ENCODE measurements at places on chromosomes 16 and 17.

DNA sequence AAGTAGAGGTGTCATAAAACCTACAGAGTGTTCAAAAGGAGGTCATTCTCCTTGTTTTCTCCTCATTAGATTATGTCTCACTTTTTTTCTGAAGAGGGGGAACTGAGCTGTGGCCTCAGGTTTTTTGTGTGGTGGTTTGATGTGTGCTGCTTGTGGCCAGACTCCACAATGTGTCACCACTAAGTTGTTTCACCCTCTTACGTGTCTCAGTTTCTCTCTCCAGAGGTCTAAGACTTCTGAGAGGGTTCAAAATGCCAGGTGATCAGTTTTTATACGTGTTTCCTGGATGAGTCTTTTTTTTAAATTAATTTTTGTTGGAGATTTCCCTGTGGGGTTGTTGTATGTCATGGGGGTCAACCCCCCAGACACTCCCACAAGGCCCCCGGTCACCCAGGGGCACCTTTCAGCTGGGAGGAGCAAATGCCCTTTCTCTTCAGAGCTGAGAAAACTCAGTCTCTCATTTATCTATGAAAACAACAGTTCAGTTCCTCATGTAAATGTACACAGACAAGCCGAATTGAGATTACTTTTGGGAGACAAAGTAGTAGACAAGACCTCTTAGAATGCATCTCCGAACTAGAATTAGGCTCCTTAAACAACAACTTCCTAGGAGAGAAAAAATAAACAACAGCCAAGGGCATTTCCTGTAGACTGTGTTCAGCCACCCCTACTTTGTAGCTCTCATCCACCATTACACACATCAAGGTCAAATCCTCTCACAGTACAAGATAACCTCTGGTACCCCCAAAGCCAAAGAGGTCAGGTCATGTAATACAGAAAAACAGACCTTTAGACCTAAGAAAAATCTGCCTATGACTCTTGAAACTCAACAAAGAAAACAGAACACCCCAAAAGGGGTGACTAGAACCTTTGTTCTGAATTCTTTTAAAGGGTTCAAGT is 23.9 kb upstream of the TMEM98 start:
- no peak for DNase-seq

DNA sequence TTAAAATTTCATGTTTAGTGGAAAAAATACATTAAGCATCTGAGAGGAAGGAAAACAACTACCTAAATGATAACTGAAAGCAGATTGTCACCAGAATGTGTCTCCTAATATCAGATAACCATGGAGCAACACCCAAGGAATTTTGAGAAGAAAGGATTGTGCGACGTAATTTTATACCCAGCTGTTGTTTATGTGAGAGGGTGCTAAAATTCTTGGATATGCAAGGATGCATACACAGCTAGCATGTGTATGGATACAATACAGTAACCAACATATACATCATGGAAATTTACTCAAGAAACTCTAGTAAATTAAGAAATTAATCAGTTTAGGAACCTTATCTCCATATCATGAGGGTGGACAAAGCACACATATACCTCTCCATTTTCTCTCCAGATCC is 290.9 kb downstream of the HS3ST3A1 start:
- no peak for DNase-seq

- no peak for DNase-seq
These were observed 3.4 kb downstream of the DNAJA2 start for GRCh38 chr16:46970089-46970488.

- DNase-seq = no peak
These were observed 276.1 kb downstream of the SLC39A11 start for GRCh38 chr17:72816406-72816805.

GRCh38 chr16:48047720-48048119 is 108.1 kb downstream of the ABCC12 start:
- no peak for DNase-seq

DNA sequence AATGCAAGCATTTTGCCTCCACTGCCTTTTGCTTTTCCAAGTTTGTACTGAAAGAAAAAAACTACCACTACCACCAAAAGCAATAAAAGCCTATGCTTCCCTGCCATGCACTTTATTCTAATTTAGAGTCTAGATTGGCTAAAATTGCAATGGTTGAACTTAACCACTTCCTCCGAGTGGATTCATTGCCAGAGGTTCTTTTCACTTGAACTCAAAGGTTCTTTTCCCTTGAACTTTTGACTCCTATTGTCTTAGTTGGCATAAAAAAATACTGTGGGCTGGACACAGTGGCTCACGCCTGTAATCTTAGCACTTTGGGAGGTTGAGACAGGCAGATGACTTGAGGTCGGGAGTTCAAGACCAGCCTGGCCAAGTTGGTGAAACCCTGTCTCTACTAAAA is 319.8 kb upstream of the GOT2 start:
- no peak for DNase-seq

GRCh38 chr16:86242244-86243122 is 267.8 kb upstream of the FOXF1 start:
- DNase-seq = no peak

- no peak for DNase-seq
These were observed 291.2 kb upstream of the MON1B start for GRCh38 chr16:76899767-76900166.

DNA sequence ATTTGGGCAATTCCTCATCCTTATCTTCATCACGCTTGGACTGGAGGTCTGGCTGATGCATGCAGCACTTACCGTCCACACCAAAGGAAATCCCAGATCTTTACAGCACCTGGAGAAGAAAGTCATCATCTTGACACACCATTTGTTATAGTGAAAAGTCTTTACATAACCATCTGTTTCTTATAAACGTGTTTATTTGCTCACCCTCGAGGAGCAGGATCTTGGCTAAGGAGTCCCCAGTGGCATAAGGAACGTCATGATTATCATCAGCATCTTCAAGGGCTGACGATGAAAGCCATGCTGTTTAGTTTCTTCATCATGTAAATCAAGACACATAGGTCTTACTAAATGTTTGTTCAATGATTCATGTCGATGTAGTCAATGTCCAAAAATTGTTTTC is 248.8 kb upstream of the ELAC2 start:
- DNase-seq = no peak

DNA sequence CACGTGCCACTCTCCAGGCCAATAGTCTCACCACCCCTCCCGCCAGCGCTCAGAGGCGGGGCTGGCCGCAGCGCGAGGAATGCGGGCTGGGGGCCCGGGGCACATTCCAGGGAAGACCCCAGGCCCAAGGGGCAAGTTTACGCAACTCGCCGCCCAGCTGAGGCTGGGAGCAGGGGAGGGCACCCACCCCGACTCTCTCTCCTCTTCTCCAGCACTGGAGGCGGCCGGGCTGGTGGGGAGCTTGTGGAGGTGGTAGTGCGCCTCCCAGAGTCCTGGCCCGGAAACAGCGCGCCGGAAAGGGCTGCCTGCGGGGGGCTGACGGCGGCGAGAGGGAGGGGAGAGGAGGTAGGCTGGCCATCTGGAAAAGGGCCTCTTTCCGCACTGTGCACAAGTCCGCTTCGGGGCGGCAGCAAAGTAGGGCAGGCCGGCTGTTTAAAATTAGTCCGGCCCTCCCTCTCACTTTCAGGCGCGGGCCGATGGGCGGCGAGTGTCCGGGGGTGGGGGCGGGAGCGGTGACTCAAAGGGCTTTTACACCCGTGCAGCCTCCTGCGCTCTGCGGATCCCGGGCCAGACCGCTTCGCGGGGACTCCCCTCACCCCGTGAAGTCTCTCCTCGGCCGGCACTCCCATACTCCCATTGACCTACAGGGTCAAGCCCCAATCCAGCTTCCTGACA is 1.1 kb downstream of the FHOD1 start:
- peak; percentile 70 for DNase-seq

- DNase-seq = peak; percentile 73
These were observed 136.5 kb downstream of the SKAP1 start for GRCh38 chr17:48293319-48294019.

- DNase-seq = peak; percentile 17
These were observed 35.4 kb downstream of the SPAG9 start for GRCh38 chr17:51085150-51085805.

DNA sequence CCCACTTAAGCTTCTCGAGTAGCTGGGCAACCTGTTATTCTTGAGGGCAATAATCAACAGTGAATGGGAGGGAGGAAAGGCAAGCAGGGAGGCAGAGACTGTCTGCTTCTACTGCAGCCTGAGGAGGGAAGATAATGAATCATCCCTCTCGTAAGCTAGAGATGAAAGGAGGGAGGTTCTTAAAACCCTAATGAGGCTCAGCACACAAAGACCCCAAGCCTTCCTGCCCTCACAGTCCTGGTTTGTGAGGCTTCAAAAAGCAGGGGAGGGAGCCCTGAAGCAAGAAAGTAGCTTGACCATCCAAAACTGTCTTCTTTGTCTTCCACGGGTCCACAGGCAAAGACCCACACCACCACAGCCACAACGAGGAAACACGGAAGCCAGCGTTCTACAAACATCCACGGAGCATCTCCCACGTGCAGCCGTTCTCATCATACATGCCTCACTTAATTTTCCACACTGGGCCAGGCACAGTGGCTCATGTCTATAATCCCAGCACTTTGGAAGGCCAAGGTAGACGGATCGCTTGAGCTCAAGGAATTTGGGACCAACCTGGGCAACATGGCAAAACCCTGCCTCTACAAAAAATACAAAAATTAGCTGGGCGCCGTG is 1.8 kb downstream of the PIK3R5 start:
- no peak for DNase-seq

DNA sequence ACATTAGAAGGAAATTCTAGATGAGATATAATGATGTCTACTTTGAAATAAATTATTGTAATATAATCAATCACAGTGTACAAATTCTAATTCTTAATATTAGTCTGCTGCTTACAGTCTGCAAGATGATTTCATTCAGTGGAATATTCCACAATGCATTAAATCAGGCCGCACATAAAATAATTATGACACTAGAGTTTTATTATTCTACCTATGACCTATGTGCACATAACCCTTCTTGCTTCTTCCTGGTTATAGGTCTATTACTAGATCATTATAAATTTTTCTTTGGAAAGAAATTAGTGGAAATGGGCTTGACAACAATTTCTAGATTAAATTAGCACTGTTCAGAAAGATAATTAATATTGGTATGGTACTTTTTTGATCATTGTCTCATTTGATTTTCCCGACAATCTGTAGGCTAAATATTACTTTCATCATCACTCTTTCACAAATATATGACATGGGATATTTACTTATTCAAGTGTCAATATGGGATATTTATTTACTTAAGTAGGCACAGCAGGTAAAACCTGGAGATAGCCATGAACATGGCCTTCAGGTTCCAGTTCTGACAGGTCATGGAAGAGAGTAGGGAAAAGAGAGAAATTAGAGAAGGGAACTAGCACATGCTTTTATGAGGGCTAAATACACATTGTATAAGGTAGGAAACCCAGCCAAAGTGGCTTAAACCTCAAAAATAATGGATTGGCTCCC is 476.4 kb downstream of the TOX3 start:
- DNase-seq = no peak

- no peak for DNase-seq
These were observed 4.8 kb downstream of the KLHL11 start for GRCh38 chr17:41860254-41860931.

GRCh38 chr17:32281011-32281451 is 15.4 kb downstream of the RHBDL3 start:
- DNase-seq = no peak

- no peak for DNase-seq
These were observed 47.9 kb upstream of the ARHGAP17 start for GRCh38 chr16:25063102-25063501.

DNA sequence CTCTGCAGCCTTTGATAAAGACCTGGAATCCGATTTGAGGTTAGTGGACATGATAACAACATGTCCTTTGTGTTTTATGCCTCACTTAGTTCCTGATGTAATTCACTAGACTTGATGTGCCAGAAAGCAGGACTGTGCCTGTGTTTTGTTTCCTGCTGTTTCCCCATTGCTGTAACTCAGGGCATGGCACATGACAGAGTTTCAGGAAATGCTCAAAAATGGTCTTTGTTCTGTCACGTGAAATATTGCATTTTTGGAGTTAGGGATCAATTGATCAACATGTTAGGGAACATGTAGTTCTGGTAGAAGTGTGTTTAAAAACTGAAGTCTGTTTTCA is 32.8 kb downstream of the DHX38 start:
- DNase-seq = no peak

- DNase-seq = peak; percentile 95
These were observed 13.3 kb downstream of the JUP start for GRCh38 chr17:41773190-41773588.

DNA sequence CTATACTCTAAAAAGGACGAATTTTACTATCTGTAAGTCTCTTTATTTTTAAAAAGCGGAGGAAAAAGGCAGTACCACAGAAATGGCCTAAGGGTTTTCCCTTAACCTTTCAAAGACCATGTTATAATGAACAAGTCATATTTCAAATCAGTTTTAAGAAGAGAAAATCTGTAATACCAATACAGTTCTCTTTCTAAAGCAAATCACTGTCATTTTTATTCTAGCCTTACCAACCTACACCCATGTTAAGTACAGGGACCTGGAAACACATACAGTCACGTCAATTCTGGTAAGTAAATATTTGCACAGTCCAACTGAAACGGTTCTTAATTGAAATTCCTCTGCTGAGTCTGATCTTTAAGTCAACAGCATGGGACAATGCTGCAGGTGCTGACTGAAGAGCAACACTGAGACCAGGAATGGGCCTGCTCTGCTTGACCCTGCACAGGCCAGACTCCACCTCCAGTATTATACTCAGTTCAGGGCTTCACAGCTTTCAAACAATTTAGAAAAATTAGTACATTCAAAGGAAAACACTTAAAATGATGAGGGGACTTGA is 20.2 kb downstream of the MBTPS1 start:
- peak; percentile 55 for DNase-seq

GRCh38 chr16:69318177-69318910 is 7.2 kb downstream of the VPS4A start:
- DNase-seq = no peak

GRCh38 chr16:28321700-28322411 is 29.5 kb downstream of the SBK1 start:
- DNase-seq = peak; percentile 49

GRCh38 chr16:23914946-23915530 is 79.3 kb downstream of the PRKCB start:
- no peak for DNase-seq

DNA sequence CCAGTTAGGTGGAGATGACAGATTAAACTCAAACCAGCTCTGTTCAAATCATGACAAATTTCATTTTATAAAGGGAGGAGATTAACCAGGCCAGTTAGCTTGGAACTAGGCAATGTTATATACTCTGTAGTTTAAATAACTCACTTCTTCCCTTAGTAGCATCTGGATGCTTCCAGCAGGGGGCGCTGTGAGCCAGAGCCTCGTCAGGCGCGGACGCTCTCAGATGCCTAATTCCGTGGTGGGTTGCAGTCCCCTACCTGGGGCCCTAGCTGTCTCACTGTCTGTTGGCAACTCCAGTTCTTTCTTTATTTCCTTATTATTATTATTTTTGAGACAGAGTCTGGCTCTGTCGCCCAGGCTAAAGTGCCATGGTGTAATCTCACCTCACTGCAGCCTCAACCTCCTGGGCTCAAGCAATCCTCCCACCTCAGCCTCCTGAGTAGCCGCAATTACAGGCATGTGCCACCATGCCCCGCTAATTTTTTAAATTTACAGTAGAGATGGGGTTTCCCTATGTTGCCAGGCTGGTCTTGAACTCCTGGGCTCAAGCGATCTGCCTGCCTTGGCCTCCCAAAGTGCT is 17.3 kb upstream of the WFDC1 start:
- peak; percentile 69 for DNase-seq

GRCh38 chr16:60648290-60648689 is 1387.9 kb downstream of the CDH8 start:
- DNase-seq = no peak

- no peak for DNase-seq
These were observed 686.8 kb upstream of the KIF2B start for GRCh38 chr17:53135969-53136368.

GRCh38 chr17:27471321-27472269 is 15.3 kb downstream of the KSR1 start:
- peak; percentile 36 for DNase-seq

All from HT-29 (cell line).